NCI-H1694 (cell line): ENCODE measurements at places on chromosomes 1 and 21.

DNA sequence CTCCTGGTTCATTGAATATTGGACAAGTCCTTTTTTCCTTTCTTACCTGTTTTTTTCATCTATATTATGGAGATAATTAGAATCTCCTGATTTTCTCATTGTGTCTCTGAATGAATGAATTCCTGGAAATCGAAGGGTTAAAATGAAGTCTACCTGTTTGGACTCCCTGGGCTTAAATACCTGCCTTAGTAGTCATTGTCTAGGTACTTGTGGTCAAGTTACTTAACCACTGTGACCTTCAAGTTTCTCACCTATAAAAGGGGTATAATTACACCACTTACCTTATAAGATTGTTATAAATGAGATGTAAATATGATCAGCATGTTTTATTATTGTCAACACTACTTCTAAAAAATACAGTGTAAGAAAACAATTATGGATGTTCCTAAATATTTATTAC lies 9.0 kb upstream of the TBX19 start:
- DNase-seq, result no peak

DNA sequence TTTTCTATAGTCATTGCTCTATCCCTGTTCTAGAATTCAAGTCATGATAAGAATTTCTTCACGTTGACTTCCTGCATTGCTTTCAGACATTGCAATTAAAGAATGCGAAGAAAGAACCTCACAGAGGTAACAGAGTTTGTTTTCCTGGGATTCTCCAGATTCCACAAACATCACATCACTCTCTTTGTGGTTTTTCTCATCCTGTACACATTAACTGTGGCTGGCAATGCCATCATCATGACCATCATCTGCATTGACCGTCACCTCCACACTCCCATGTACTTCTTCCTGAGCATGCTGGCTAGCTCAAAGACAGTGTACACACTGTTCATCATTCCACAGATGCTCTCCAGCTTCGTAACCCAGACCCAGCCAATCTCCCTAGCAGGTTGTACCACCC lies 10.6 kb downstream of the APCS start:
- no peak for DNase-seq

DNA sequence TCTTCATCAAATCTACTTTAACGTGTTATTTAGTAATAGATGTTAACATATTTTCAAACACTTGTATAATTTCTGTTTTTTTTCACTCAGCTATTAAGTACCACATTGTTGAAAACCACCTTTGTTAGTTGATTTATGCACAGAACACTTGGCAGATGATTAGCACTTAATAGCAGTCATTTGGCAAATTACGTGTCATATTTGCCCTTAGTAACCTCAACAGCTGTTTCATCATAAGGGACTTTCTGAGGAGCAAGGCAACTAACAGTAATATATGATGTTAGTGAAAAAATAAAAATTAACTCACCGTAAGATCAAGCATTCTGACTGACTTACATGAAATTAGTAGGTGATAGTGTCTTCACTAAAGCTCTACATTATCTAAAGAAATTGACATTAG lies 186.4 kb downstream of the HMCN1 start:
- DNase-seq, result peak; percentile 41

DNA sequence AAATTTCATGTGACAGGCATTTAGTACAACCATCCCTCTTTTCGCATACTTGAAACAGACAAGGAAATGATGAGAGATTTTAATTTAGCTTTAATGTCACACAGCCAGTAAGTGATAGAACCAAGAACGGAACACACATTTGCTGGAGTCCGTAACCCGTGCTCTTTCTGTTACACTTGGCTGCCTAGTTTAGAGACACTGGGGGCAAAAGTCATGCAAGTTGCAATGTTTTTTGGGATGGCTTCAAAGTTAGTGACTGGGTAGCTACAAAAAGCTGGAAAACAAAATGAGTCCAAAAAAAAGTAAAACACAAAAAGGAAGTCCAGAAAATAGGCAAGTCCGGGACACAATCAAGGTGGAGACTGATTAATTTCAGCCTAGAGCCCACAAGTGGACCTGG lies 5.9 kb downstream of the NID1 start:
- DNase-seq, result no peak

DNA sequence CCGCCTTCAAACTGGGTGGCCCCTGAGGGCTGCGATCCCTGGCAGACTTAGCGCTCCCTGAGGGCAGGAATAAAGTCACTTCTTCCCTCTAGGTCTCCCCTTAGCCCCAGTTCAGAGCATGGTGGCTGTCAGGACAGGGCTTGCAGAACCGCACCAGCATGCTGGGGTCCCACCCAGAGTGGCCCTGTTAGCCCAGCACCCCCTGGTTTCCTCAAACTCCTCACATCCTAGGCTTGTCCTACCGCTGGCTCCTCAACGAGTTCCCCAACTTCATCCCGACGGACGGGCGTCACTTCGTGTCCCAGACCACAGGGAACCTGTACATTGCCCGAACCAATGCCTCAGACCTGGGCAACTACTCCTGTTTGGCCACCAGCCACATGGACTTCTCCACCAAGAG lies 15.8 kb downstream of the CNTN2 start:
- no peak for DNase-seq

DNA sequence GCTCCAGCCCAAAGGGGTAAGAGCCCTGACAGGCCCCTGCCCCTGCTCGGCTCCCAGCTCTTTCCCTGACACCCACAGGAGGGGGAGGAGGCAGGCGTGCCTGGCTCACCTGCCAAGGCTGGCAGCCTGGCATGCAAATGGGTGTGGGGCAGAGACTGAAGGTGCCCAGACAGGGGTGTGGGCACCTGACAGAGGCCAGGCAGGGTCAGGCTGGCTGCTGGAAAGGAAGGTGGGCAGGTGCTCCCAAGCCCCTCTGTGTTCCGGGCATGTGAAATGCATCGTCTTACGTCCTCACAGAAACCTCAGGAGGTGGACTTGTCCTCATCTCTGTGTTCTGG lies 19.4 kb upstream of the CASZ1 start:
- DNase-seq, result no peak

DNA sequence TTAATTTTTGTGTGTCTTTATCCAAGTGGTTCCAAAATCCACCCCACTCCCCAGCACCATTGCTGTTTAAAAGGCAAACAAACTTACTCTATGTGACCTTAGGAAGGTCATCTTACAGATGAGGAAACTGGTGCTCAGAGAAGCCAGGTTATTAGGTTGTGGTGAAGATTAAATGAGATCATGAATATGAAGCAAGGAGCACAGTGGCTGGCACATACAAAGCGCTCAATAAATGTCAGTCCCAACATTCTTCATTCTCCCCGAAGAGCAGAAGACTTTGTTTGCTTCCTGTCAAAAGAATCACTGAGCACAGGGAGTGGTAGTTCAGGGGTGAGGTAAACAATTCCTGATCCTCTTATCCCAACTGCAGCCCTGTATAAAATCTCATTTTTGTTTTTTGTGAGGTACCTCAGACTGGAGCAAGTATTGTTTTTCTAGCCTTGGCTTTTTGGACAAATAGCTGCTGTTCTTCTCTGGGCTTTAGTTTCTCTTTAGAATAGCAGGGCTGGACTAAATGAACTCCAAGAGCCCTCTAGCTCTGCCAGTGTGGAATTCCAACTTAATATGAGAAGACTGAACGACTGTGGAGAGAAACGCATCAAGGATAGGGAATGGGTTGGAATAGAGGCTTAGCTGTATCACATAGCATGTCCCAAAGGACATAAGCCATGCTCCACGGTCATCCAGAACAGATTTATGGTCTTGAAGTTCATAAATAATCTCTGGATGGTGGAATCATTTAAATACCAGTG lies 455.3 kb upstream of the USP24 start:
- DNase-seq, result no peak

DNA sequence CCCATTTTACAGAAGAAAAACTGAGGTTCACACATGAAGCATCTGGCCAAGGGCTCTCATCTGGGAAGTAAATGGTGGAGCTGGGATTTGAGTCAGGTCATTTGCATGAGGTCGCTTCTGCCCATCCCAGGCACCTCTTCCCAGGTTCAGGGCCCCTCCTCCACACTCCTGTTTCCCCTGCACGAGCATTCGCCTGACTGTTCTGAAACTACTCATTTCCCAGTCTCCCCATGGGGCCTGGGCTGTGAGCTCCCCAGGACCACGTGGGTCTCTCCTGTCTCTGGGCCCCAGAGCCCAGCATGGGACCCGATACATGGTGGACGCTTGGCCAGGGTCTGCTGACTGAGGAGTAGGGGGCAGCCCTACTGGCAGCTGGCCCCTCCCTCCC lies 360.8 kb downstream of the MATN1 start:
- no peak for DNase-seq

DNA sequence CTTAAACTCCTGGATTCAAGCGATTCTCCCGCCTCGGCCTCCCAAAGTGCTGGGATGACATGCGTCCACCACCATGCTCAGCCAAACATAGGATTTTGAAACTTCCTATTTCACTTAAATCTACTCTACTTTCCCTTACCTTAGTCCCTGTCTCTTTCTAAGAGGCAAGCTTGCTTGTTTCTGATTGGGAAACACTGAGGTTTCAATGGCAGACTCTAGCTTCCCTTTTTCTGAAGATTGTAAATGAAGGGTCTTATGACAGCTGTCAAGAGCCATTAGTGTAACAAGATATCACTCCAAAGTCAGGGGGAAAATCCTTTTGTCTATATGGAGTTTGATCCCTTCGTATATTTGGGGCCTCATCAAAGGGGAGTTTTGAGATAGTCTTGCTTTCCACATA lies 23.5 kb upstream of the LMO4 start:
- DNase-seq, result no peak

- no peak for DNase-seq
Measured at GRCh38 chr1:104468282-104468681, 718.6 kb downstream of the AMY1C start.

- no peak for DNase-seq
Measured at GRCh38 chr1:16921391-16922185, at the start of gene CROCC. Gene CROCC, plus strand, starts transcription at chr1:16921931. Its CDS starts 88 bp downstream, at chr1:16922019.

- DNase-seq, result no peak
Measured at GRCh38 chr1:16351456-16351993, 755 bp downstream of the FBXO42 start.

DNA sequence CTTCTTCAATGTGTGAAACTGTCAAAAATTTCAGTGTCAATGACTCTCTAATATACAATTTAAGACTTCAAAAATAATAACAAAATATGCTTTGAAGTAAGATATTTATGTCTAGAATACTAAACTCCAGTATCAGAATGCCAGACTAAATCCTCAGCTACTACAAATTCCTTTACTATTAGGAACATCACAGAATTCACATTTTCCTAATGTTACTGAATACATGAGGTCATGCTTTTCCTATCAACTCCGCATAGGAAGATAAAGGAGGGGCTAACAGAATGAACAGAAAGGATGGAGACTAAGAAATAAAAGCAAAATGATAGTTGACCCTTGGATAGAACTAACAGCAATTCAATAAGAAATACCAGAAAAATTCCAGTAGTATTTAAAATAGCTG lies 292.7 kb downstream of the SDCCAG8 start:
- no peak for DNase-seq

DNA sequence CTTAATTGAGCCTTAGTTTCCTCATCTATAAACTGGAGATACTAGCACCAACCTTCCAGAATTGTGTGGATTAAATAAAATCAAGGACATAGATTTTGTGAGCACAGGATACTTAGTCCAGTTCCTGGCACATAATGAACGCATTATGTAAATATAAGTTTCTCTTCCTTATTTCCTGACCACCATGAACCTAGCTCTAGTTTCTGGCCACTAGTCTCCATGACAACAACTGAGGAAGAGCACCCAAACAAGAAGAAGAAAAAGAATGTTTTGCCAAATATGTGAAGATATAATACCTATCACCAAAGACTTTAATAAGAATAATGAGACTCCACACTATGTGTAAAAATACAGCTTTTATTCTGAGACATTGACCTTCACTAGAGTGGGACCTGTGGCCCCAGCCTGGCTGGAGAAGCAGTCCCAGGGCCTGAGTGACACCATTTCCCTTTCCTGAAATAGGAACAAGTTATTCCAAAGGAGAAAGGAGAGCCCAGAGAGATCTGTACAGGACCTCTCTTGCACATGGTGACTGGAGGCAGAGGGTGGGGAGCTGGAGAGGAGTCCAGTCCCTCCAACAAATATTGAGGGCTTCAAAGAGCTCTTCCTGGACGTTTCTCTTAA lies 940 bp upstream of the USF1 start:
- no peak for DNase-seq

GRCh38 chr1:44275991-44276405 lies 62.7 kb downstream of the DMAP1 start:
- no peak for DNase-seq

DNA sequence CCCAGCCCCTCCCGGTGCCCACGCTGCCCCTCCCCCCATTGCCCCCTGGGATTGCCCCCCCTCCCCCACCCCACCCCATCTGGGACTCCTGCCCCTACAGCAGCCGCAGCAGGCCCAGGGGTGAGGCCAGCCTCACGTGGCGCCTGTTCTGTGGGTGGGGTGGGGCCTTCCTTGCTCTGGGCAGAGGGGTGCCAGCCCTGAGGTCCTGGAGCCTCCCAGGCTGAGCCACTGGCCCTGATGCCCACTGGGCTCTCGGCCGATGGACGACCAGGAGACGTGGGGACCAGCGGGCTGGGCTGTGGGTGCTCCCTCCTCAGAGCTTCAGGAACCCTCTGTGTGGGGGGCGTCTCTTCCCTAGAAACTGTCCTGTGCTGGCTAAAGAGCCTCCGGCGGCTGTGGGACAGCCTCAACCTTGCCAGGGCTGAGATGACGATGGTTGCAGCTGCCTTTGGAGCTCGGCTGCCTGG lies 5.8 kb upstream of the C1orf159 start:
- no peak for DNase-seq

DNA sequence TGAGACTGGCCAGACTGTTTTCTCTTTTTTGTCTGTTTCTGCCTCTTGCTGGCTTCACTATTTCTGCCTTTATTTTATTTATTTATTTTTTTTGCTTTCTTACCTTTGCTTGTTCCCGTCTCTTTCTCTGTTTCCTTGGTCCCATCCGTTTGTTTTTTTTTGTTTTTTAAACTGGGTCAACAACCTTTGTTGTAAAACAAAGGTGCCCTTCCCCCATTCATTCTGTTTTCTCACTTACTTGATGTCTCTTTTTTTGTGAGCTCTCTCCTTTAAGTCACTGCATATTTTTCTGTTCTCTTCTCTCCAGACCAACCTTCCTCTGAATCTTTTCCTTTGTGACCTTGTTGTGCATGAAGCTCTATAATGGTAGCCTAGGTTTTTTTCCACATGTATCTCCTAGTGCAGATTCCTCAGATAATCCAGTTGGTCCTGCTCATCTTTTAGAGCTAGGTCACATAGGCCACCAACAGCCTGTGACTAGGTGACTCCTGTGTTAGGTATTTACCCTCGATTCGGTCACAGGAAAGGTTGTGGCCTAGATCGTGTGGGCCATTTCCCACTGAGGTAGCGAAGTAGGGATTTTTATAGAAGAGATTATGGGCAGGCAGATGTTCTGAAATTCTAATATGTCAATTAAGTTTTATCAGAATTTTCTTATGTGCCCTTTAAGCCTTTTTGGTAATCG lies 15.9 kb downstream of the GNAI3 start:
- DNase-seq, result no peak

GRCh38 chr1:220997791-220998190 lies 118.5 kb downstream of the HLX start:
- DNase-seq, result no peak

DNA sequence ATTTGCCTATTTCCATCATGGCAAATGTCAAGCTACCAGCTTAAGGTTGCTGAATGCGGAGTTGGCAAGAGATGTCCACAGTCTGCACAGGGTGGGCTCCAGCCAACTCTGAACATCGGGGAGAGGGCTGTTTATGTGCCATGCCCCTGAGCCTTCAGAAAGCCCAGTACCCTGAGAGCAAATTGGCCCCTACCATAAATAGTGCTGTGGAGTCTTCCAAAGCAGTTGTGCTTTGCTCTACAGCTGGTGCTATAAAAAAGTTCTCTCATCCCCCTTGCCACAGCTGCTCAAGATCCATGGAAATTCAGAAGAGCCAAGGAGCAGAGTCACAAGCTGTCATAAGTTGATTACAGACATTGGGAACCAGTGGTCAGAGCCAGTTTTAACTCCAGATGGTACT lies 85.6 kb upstream of the CLDN14 start:
- no peak for DNase-seq
